ENCODE measurements at places on chromosomes 16 and 17.

- no peak for DNase-seq
These were observed 49.9 kb downstream of the RBFOX1 start for GRCh38 chr16:7382521-7382920.

DNA sequence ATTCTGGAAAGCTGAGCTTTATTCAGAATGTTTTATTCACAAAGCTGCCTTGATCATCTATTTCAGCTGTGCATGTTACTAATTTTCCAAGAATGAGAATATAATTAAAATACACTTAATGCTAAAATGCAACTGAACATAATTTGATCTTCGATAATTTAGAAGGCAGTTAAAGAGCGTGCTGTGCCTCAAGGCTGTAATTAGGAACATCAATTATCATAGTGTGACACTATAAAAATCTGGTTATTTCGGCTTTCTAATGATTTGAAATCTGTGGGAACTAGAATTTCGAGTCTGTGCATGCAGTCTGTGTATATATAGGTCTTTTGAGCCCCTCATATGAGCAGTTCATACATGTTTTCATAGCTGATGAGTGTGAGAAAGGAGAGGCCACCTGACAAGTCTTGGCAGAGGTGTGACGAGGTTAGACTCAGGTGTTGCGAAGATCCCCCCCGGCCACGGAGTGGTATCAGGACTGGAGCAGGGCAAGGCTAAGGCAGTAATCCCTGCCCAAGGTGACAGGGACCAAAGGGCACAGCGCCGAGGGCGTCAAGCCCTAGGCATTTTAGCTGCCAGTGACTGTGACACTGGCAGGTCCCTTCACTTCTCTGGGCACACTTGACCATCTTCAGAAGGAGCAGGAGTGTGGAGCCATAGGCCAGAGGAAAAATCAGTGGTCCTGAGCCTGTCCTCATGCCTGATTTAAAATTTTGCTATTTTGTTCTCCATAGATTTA, 328.5 kb downstream of the SNX29 start:
- DNase-seq: no peak

GRCh38 chr17:47413872-47414271, 90.1 kb downstream of the EFCAB13 start:
- no peak for DNase-seq

- no peak for DNase-seq
These were observed 8.2 kb upstream of the STH start for GRCh38 chr17:45990886-45991285.

DNA sequence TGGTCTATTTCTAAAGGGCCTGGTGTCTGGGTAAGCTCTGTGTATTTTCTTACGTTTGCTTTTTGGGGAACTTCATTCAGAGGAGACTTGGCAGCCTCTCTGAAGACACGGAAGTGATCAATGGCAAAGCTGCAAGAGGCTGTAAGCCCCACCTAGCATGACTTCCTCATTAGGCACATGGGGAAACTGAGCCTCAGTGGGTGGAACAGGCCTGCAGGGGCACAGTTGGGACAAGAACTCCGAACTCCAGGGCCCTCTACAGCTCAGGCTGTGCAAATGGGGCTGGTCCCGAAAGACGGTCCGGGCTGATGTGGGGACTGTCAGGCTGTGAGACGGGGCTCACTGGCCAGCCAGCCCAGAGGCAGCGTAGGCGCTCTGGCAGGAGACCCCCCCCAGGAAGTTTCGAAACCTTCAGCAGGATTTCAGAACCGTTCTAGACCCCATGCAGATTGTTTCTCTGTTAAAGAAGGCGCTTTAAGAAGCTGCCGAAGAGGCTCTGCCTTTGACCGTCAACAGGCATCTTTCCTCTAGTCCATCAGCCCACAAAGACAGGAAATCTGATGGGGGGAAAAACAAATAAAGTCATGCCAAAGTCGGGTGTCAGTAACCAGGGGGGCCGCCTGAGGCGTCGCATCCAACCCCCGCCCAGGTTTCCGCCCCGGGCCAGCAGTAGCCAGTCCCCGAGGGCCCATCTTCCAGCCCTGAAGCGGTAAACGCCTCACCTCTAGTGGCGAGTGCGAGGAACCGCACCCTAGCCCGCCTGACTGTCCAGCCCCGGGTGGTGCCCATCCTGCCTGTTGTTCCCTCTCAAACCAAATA, 79.8 kb upstream of the TBC1D3K start:
- DNase-seq: peak; percentile 69

GRCh38 chr16:11689031-11689840, 21.0 kb downstream of the SNN start:
- DNase-seq: peak; percentile 46

- DNase-seq: no peak
These were observed 89.5 kb upstream of the BCAR1 start for GRCh38 chr16:75340741-75341491.

DNA sequence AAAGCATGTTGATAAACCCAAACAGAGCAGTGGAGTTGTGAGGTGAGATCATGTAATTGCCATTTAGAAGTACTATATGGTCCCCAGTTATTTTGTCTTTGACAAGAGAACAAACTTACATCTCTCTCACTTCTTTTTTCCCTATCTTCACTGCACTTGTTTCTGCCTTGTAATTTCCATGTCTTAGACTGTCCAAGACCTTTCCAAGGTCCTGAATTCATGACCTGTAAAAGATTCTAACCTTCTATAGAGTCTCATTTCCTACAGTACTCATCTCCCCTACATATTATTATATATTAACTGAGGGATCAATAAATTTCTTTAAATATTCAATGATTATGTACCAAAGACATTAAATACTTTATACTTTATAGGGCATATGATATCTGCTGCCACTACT, 295.3 kb upstream of the KIF2B start:
- DNase-seq: no peak

Measured in germinal center (tissue), 1 donor.